ENCODE measurements at places on chromosomes 6 and 20. TPM values are rescaled to one million over a fixed set of nuclear protein-coding genes. Genes with fewer than 3 reads are reported as not detected.

The ZNFX1 gene
- total RNA-seq, result 15.2 TPM

The KCNQ5 gene
- total RNA-seq, result 4.4 TPM

The HMGN3 gene
- total RNA-seq, result 68.5 TPM

The RBM24 gene
- total RNA-seq, result 2.7 TPM

The FGD2 gene
- total RNA-seq, result 6.3 TPM

The PHACTR1 gene
- 1.5 TPM for total RNA-seq

The BTNL2 gene
- total RNA-seq, result not detected

The SPDEF gene
- not detected for total RNA-seq

The GABRR2 gene
- not detected for total RNA-seq

The CGA gene
- total RNA-seq, result not detected

The EIF2S2 gene
- 39.0 TPM for total RNA-seq

The CTSZ gene
- total RNA-seq, result 89.7 TPM

The MCUR1 gene
- total RNA-seq, result 14.3 TPM

The SOX18 gene
- 3.9 TPM for total RNA-seq

The SEL1L2 gene
- total RNA-seq, result not detected

The EFCAB8 gene
- total RNA-seq, result not detected

The ELOVL2 gene
- total RNA-seq, result not detected

The BMP6 gene
- total RNA-seq, result 1.5 TPM

The MEI4 gene
- total RNA-seq, result not detected

The CDH26 gene
- 10.3 TPM for total RNA-seq

The MAN1A1 gene
- total RNA-seq, result 9.0 TPM

The IPCEF1 gene
- 1.8 TPM for total RNA-seq

The COL21A1 gene
- 1.3 TPM for total RNA-seq

The SLC13A3 gene
- 1.1 TPM for total RNA-seq

The COL9A1 gene
- total RNA-seq, result not detected

The ACTL10 gene
- 3.0 TPM for total RNA-seq

The LST1 gene
- 0.49 TPM for total RNA-seq

The TUBB1 gene
- total RNA-seq, result not detected

The NUS1 gene
- total RNA-seq, result 29.3 TPM

The RIPOR3 gene
- 9.7 TPM for total RNA-seq

The FKBP1C gene
- 0.19 TPM for total RNA-seq

The TFAP2A gene
- 39.1 TPM for total RNA-seq

The OR12D3 gene
- total RNA-seq, result not detected

The VEGFA gene
- total RNA-seq, result 102 TPM

The STX11 gene
- total RNA-seq, result 13.0 TPM

The PPP1R3G gene
- 3.0 TPM for total RNA-seq

The NHSL1 gene
- total RNA-seq, result 26.5 TPM

The ACOT8 gene
- total RNA-seq, result 35.0 TPM

The HAO1 gene
- 0.70 TPM for total RNA-seq

The RAB44 gene
- total RNA-seq, result 0.11 TPM

The SULF2 gene
- total RNA-seq, result 36.3 TPM

The LHFPL5 gene
- not detected for total RNA-seq

The TINAG gene
- not detected for total RNA-seq

The ESR1 gene
- total RNA-seq, result 0.95 TPM

The C6orf15 gene
- total RNA-seq, result not detected

The NT5E gene
- total RNA-seq, result 1.3 TPM

The OTOR gene
- not detected for total RNA-seq

The RHAG gene
- total RNA-seq, result not detected

The SNHG17 gene
- total RNA-seq, result 28.4 TPM

The LY86 gene
- 2.3 TPM for total RNA-seq

The NCOA7 gene
- total RNA-seq, result 59.3 TPM

The SSTR4 gene
- total RNA-seq, result not detected

The SRMS gene
- total RNA-seq, result not detected

The OR2H2 gene
- not detected for total RNA-seq

The ROS1 gene
- total RNA-seq, result not detected

The CTCFL gene
- 0.19 TPM for total RNA-seq

The BPIFA1 gene
- not detected for total RNA-seq

The SLC24A3 gene
- 3.0 TPM for total RNA-seq

The HUS1B gene
- total RNA-seq, result 3.4 TPM

Data from esophagus squamous epithelium (tissue), 5 donors.